ENCODE measurements at places on chromosomes 4 and X.

- DNase-seq = no peak
Measured at GRCh38 chr4:28482580-28483270, 1622.1 kb downstream of the STIM2 start.

GRCh38 chr4:26573389-26573794 is 10.5 kb upstream of the TBC1D19 start:
- no peak for DNase-seq

- DNase-seq = no peak
Measured at GRCh38 chrX:11770320-11770719, 12.3 kb downstream of the MSL3 start.

GRCh38 chrX:25389266-25389665 is 373.5 kb upstream of the ARX start:
- no peak for DNase-seq

DNA sequence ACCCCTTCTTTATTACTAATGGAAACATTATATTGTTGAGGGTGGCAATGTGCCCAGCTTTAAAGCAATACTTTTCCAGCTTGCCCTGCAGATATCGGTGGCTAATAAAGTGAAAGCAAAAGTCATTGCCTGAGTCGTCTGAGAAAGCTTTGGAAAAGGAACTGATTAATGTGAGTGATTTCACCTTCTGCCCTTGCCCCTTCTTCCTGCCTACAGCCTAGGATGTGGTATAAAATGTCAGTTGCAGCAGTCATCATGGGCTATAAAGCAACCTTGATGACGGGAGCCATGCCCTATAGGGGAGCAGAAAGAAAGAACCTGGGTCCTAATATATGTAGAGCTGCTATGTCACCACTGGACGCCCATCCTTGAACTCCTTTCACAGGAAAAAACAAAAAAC is 132.4 kb upstream of the USP9X start:
- DNase-seq = no peak

DNA sequence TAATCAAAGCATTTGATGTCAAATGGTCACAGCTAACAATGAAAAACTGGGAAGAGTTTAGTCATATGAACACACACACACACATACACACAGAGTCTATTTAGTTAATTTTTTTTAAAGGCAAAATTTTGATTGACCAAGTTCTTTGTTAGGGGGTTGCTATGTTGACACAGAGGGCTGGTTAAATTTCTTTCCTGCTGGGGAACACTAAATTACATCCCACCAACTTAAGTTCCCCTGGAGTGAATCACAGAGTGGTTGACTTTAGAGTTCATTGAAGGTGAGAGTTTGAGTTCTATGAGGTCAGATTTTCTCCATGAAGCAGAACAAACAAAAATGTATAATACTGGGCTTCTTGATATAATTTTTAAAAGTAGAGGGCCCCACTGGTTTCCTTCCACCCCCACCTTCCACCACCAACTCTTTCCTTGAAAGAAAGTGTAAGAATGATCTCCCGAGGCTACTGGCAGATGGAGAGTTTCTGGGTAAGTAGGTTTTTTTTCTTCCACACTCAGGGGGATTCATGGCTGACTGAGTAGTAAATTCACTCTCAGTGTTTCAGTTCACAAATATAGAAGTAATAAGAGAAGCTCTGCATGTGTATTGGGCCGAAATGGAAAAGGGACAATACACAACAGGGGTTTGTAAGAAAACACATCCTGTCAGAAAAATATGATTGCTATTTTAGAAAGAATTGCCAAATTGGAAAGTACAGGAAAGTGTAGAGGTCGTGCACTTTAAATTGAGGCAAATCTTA is 917.0 kb upstream of the LCORL start:
- no peak for DNase-seq

DNA sequence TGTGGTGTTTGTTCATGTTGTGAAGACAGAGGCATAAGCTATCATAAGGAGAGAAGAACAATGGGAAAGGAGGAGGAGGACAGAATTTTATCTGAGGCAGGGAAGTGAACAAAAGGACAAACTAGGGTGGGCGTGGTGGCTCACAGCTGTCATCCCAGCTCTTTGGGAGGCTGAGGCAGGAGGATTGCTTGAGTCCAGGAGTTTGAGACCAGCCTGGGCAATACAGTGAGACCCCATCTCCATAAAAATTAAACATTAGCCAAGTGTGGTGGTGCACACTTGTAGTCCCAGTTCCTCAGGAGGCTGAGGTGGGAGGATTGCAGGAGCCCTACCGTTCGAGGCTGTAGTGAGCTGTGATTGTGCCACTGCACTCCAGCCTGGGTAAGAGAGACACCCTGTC is 49.9 kb downstream of the TMEM154 start:
- no peak for DNase-seq

DNA sequence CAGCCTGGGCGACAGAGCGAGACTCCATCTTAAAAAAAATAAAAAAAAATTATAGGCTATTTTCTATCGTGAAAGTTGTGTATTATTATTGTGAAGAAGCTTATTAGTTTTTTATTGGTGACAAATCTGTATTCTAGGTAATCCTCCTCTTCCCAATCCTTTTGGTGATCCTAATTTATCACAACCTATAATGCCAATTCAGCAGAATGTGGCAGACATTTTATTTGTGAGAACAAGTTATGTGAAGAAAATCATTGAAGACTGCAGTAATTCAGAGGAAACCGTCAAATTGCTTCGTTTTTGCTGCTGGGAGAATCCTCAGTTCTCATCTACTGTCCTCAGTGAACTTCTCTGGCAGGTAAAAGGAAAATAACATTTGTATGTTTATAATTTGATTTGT is 109.4 kb upstream of the DDX3X start:
- DNase-seq = no peak

DNA sequence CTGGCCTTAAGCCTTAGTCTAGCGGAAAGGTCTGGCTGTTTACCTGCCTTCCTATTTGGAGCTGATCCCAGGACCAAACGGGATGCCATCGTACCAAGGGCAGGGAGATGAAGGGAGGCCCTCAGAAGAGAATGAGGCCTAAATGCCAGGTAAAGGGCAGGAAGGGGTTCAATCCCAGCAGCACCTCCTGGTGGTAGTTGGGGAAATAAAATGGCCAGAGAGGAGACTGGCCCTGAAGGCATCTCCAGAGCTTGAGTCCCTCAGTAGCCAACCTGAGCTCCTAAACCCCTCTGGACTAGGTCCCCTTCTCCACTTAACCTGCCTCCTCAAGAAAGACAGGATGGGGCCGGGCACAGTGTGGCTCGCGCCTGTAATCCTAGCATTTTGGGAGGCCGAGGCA is 53.7 kb downstream of the KDM5C start:
- no peak for DNase-seq

GRCh38 chr4:88458104-88458740 is 1.3 kb downstream of the HERC5 start:
- DNase-seq = no peak

DNA sequence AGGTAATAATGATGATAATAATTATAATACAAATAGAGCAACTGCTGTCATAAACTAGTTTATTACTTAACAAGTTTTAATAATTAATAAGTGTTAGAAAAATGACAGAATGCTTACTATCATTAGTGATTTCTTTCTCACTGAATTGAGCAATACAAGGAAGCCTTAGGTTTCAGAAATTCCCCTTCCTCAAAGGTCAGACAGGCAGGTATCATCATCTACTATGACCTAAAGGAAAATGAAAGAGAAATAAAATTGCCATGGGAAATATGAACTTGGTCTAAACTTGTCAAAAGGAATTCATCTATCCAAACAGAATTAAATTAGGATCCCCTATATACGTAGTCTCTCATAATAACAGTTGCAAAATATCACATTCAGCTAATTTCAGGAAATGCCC is 56.3 kb upstream of the SLC7A11 start:
- no peak for DNase-seq

GRCh38 chr4:55781812-55782211 is 37.8 kb upstream of the EXOC1L start:
- no peak for DNase-seq

DNA sequence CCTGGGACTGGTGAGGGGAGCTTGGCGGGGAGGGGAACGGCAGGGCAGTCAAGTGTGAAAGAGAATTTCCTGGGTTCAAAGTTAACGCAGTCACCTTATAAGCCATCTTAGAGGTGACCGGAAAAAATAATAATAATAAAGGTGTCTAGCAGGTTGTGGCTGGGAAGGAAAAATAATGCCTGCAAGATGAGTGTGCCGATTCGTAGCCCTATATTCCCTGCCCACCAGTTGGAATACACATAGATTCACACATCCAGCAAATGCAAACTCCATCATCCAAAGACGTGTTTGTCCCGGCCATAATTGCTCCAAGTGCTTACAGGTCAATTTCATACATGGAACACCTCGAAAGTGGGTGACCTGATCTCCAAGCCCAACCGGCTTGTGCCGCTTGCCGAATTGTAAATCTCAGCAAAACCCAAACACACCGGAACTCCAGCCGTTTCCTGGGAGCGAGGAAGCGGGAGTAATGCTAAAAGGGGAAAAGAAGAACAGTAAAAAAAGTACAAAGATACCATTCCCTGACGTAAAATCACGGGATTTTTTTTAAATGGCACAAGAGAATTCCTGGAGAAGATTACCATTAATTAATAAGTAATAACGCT is 1.3 kb upstream of the FAT1 start:
- no peak for DNase-seq

DNA sequence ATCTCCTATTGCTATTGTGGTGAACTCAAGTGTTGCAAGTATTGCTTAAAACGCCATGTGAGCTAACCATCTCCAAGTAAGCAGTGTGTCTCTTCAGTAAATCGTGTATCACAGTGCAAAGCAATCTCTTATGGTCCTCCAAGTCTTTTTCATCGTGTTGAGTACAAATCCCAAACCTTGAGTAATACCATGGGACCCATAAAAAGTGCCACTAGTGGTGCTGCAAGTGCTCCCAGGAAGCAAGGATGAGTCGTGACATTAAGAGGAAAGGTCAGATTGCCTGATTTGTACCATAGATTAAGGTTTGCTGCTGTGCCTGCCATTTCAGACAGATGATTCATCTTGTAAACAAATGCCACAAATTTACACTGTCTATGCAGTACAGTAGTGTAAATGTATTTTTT is 66.9 kb upstream of the BMPR1B start:
- DNase-seq = no peak

DNA sequence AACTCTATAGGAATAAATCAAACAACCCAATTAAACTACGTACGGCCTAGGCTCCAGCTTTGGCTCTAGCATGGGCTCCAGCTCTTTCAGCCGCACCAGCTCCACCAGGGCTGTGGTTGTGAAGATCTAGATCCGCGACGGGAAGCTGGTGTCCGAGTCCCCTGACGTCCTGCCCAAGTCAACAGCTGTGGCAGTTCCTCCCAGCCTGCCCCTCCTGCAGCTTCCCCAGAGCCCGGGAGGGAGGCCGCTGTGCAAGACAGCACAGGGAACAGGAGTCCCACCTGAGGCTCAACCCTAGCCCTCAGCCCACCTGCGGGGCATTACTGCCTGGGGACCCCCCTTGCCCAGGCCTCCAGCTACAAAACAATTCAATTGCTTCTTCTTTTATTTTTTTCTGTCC is 2680.3 kb downstream of the PCDH7 start:
- no peak for DNase-seq

All from dorsolateral prefrontal cortex (tissue), 122 donors.